OCI-LY7 (cell line): ENCODE measurements at places on chromosomes 4 and X. TPM values are rescaled to one million over a fixed set of nuclear protein-coding genes. Genes with fewer than 3 reads are reported as not detected.
A peak's percentile ranks its signal among the peaks of the same experiment; 100 is the strongest.

The CENPI gene
- 45.5 and 47.4 TPM in 2 replicates for total RNA-seq

The BEND2 gene
- not detected in 2 replicates for total RNA-seq

The SLC49A3 gene
- total RNA-seq, result not detected in 2 replicates

The MAGEB17 gene
- total RNA-seq, result not detected in 2 replicates

DNA sequence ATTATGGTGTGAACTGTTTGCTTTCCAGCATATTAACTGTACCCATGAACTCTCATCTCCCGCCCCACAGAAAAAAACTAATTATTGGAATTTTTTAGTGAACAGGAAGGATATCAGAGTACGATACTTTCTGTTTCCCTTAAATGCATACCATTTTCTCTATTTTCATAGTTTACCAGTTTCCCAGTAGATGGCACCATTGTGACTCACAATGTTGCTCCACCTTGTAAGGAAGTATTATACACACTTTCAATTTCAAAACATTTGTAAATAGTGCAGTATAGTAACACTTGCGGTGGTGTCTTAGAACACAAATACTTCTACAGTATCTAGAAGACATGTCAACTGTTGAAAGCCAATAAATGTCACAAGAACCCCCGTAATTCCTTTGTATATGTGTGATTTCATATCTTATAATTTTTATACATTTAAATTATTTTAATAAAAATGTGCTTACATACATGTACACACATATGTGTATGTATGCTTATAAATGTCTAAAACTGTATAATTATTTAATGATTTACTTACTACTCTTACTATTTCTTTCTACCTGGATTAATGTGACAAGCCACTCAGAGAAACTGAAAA, 167.3 kb downstream of the SLIT2 start:
- DNase-seq, result peak; percentile 67

GRCh38 chr4:15148691-15149090, 146.4 kb downstream of the CPEB2 start:
- no peak for DNase-seq

GRCh38 chr4:89099034-89099433, 12.3 kb upstream of the TIGD2 start:
- no peak for DNase-seq

- no peak for DNase-seq
Measured at GRCh38 chr4:185874516-185875230, 62.7 kb upstream of the SORBS2 start.

GRCh38 chr4:83732114-83732635, 196.3 kb downstream of the GPAT3 start:
- DNase-seq, result no peak

- DNase-seq, result peak; percentile 51
Measured at GRCh38 chr4:185344743-185345538, 50.8 kb downstream of the LRP2BP start.

The INTS6L gene
- 13.9 and 16.4 TPM in 2 replicates for total RNA-seq

- no peak for DNase-seq
Measured at GRCh38 chrX:55794405-55794804, 76.9 kb downstream of the RRAGB start.

- DNase-seq, result no peak
Measured at GRCh38 chr4:83852085-83852451, 316.2 kb downstream of the GPAT3 start.

- no peak for DNase-seq
Measured at GRCh38 chr4:15934259-15934658, 4.3 kb downstream of the FGFBP1 start.

GRCh38 chrX:48030237-48030636, 23.4 kb downstream of the SPACA5 start:
- no peak for DNase-seq

DNA sequence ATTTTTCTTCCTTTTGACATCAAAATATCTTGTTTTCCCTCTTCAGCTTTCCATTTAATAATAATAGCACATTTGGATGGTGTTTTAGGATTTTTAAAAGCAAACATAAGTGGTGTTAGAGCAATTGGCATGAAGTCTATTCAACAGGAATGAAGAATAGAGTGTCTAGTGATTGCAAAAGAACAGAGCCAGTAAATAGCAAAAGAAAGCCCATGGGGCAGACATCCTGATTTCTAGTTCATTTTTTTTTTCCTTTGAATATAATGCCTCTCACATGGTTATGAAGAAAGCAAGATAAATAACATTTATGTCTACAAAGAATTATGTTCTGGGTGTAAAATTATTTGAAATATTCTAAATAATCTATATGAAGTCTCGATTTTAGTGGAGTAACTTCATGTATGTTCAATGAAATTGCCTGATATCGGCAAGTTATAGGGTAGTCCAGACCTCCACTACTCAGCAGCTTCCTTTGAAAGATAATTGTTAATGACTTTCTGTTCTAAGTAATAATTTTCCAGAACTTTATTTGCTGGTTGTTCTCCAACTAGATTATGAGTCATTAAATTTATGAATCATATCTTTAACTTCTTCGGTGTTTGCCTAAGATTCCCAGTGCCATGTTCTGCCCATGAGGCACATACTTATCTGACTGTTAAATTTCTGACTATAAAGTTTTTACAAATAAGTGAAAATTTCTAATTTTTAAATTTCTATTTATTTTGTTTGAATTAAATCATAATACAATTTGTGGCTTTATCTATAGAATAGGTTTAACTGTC, 587.9 kb downstream of the TLL1 start:
- no peak for DNase-seq

The UGT2A1 gene
- total RNA-seq, result not detected in 2 replicates

- no peak for DNase-seq
Measured at GRCh38 chr4:92864096-92864495, 560.3 kb downstream of the GRID2 start.

DNA sequence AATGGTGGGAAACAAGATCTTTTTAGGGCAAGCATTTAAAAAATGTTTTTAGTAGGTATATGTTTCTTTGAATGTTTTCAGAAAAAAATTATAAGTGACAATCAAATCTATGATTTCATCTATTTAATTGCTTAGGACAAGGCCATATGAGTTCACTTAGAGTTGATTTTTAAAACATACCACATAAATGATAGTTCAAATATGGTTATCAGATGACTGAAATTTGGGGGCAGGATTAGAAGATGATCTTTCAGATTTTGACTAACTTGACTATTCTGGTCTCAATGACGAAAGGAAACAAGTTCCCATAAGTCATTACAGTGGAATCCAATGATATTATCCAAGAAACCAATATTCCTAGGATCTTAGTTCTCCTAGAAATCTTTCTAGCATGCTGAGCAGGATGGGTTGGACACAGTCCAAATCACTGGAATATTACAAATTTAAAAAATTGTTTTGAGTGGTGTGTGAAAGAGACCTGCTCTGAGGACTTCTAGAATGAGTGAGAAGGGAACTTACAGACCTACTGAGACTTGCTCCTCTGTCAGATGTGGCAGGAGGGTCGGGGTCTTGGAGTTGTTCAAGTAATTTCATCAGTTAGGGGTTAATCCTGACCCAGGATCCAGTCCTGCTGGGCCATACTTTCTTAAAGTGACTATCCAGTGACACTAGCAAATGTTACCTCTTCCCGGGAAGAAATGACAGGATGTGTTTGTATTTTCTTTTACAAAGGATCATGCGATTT, 20.0 kb downstream of the RHOH start:
- no peak for DNase-seq

DNA sequence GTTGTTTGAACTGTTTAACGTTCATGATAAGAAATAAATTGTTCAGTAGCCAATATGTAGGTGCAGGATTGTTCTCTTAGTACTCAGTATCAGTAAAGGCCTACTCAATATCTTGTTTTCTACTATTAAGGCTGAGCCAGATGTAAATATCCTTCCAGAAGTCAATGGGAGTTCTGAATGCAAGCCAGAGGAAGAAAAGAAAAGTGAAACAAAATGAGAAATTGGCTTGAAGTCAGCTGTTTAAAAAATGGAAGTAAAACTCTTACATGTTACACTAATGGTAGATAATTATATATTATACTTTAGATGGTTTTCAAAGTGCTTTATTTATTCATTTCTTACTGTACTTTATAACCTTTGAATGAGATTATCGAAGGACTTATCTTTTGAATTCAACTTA, 1417.9 kb downstream of the ADGRL3 start:
- no peak for DNase-seq

The GIMD1 gene
- total RNA-seq, result not detected in 2 replicates

The GNL3L gene
- total RNA-seq, result 63.4 and 71.5 TPM in 2 replicates

- no peak for DNase-seq
Measured at GRCh38 chrX:101539116-101539515, 11.2 kb upstream of the ARMCX1 start.

DNA sequence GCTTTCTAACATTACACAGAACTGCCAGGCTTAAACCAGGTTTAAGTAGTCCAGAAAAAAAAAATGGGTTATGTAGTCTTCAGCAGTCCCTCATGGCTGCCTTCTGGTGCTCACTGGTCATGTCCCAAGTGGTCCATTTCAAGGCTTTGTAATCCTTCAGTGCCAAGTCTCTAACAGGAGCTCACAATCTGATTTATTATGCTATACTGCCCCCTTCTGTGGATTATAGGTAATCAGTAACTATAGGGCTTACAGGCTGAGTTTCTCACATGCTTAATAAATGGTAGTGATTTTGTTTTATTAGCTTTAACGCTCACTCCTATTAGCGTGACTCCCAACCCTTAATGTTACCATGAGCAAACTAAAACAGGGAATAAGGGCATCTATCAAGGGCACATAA, 92.5 kb upstream of the EDA2R start:
- DNase-seq, result peak; percentile 45

The ARHGAP6 gene
- total RNA-seq, result not detected in 2 replicates

GRCh38 chr4:53346920-53347852, 18.7 kb downstream of the SCFD2 start:
- no peak for DNase-seq

DNA sequence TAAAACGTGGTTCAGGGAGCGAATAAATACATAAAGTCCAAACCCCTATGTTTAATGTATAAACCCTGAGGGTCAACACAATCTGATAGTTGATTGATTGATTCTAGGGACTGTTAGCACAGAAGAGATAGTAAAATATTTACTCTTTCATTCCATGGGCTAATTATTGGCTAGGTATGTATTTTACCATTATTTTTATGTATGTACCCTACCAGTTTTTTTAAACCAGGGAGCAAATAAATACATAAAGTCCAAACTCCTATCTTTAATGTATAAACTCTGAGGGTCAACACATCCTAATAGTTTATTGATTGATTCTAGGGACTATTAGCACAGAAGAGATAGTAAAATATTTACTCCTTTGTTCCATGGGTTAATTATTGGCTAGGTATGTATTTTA, 40.0 kb downstream of the ZFX start:
- DNase-seq, result no peak

- DNase-seq, result no peak
Measured at GRCh38 chr4:188372829-188373228, 233.6 kb downstream of the TRIML1 start.

GRCh38 chr4:112546476-112546875, 30.5 kb upstream of the NEUROG2 start:
- DNase-seq, result no peak

GRCh38 chr4:31788676-31789075, 1068.5 kb downstream of the PCDH7 start:
- DNase-seq, result no peak

DNA sequence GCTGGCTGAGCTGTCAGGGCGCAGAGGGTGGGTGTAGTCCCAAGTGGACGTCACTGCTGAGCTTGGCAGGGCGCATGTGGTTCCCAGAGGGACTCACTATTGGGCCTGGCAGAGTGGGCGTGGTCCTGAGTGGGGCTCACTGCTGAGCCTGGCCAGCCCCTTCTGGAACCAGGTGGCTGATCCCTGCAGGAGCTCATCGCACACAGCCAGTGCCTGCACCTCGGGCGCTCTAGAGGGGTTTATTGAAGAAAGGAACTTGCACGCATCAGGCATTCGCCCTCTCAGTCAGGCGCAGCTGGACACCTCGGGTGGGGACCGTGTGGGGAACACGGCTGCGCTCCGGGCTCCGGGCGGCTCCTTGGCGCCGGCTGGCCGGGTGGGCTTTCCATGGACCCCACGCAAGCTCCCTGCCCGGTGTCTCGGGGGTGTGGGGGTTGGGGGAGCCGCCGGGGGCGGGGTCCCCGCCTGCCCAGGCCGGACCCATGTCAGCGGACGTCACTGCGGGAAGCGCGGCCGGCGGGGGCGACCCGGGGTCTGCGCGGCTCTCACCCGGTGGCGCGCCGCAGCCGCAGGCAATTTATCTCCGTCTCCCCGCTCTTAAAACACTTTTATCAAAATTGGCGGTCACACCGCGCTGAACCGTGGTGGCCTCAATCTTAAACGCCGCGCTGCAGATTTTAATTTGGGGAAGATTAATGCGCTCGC, 65.4 kb upstream of the NKX1-1 start:
- no peak for DNase-seq

The EDA2R gene
- total RNA-seq, result 3.7 and 4.8 TPM in 2 replicates

- no peak for DNase-seq
Measured at GRCh38 chr4:71609651-71610050, 174.2 kb downstream of the GC start.

DNA sequence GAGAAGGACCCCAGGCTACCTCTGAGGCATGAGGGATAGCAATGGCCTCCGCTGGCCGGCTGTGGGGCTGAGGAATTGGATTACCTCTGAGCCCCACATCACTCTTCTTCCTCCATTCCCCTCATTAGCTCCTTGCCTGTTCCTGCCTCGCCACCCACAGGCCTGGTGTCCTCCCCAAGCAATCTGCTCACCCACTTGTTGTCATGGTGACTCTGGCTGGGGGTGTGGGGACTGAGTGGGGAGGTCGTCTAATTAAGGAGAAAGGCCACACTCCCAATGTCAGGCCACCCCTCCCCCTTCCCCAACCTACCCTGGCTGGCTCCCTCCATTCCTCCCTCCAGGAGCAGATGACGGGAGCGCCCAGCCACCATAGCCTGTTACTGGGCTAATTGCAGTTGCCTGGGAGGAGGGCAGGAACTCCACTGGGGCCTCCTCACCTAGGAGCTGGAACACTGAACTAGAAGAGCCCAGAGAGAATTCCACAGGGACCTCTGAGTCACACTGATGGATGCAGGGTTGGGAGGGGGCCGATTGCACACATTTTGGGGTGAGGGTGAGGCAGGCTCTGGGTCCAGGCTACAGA, 20.7 kb downstream of the NALF2 start:
- DNase-seq, result no peak

- DNase-seq, result no peak
Measured at GRCh38 chr4:138702190-138702824, 313.3 kb upstream of the NOCT start.

DNA sequence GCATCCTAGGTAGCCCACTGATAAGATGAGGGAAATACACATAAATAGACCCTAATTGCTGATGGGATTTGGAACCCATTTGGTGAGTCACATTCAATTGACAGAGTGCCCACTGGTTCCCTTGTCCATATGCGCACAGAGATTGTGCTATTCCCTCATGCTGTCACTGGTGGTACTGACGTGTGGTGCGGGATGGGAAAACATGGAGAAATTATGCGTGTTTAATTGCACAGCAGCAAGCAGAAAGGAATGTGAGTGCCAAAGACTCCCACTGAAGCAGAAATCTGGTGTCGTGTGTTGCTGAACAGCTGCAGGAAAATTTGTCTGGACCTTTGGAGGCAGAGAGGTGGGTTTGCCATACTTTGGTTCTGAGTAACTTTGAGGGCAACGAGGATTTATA, 92.2 kb downstream of the NHSL2 start:
- no peak for DNase-seq

DNA sequence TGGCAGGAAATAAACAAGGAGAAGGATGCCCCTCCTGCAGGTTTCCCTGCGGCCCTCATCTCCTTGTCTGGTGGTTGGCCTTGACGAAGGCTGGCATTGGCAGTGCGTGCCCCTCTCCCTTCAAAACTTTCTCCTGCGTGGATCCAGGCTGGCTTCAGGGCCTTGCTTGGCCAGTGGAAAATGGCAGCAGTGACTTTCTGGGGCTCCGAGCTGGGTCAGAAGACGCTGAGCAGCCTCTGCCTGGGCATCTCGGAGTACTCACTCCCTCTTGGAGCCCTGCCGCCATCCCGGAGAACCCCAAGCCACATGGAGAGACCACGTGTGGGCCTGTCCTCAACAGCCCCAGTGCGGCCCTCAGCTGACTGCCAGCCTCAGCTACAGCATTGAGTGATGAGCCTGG, 39.5 kb downstream of the ADRA2C start:
- no peak for DNase-seq
